Dermis blood vessel endothelial cell (primary cell): ENCODE measurements at places on chromosomes 11 and 22. TPM values are rescaled to one million over a fixed set of nuclear protein-coding genes. Genes with fewer than 3 reads are reported as not detected.

Gene VPREB1
- not detected in 2 replicates for total RNA-seq

Gene NUCB2
- total RNA-seq: 57.2 and 77.1 TPM in 2 replicates

Gene C1QTNF6
- 3.1 and 12.5 TPM in 2 replicates for total RNA-seq

Gene MUC2
- not detected in 2 replicates for total RNA-seq

Gene KRTAP5-2
- not detected in 2 replicates for total RNA-seq

Gene TNNI2
- not detected in 2 replicates for total RNA-seq

Gene DDIAS
- 4.6 and 12.8 TPM in 2 replicates for total RNA-seq

- DNase-seq: no peak
These were observed 137.1 kb downstream of the ADAMTS15 start for GRCh38 chr11:130585545-130585944.

- no peak for DNase-seq
These were observed 134.3 kb upstream of the SESN3 start for GRCh38 chr11:95365348-95365747.

GRCh38 chr22:48393885-48394284 lies 1433.8 kb downstream of the BRD1 start:
- DNase-seq: no peak

- DNase-seq: no peak
These were observed 51.0 kb upstream of the CARS1 start for GRCh38 chr11:3108183-3108721.

- no peak for DNase-seq
These were observed 10.1 kb downstream of the TSPAN4 start for GRCh38 chr11:852762-853161.

GRCh38 chr11:119340335-119341221 lies at the start of gene C1QTNF5:
C1QTNF5 (minus strand) TSS chr11:119340883; CDS start chr11:119340397, 486 bp downstream.
- peak; percentile 94 for DNase-seq

DNA sequence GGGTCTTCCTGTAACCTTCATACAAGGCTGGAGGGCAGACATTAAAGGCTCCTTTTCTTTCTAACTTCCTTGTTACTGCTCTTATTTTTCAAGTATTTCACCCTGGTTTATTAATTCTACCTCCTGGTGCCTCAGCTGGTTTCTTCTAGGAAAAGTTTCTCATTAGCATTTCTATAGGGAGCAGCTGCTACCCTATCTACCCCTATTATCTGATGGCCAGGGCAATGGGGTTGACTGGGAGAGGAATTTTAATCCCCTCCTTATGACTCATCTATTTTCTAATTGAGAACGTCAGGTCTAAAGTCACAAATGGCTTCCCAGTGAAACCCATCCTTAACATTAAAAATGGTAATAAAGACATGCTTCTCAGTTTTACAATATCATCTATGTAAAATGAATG lies 5.0 kb downstream of the MAP6 start:
- no peak for DNase-seq

GRCh38 chr11:40316171-40316570 lies 1143.3 kb downstream of the LRRC4C start:
- DNase-seq: no peak

GRCh38 chr11:119085437-119085847 lies 761 bp downstream of the HMBS start:
- no peak for DNase-seq

GRCh38 chr22:37626556-37627075 lies 12.9 kb upstream of the SH3BP1 start:
- no peak for DNase-seq

DNA sequence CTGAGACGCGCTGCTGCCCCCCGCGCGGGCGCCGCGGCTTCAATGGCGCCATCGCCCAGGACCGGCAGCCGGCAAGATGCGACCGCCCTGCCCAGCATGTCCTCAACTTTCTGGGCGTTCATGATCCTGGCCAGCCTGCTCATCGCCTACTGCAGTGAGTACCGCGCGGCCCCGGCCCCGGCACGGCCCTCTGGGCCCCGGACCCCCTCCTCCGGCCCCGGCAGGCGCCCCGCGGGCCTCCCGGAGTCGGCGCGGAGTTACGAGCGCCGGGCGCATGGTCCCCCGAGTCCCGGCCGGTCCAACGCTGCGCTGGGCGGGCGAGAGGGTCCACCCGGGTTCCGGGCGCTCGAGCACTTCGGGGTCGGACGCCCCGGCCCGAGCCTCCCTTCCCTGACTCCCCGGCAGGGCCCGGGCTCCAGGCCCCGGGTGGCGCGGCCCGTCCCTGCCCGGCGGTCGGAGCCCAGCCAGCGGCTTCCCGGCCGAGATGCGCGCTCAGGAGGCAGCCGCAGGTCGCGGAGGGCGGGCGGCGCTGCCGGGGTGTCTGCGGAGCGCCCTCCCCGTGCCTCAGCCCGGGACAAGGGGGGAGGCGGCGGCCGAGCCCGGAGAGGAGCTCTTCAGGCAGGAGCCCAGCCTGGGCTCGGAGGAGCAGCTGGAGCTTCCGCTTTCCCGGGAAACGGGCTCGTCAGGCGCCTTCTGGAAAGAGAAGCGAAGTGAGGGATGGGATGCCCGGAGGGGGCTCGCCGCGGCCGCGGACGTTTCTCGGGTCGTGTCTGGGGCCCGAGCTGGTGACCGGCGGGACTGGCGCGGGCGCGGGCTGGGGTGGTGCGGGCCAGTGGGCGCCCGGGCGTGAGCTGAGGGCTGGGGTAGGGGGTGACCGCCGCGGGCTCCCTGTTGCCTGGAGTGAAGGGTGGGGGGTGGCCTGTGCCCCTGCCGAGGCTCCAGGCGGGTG lies 1337.8 kb downstream of the BRD1 start:
- peak; percentile 12 for DNase-seq
